Activated T-cell treated with anti-CD3 and anti-CD28 coated beads for 4 hours (primary cell): ENCODE measurements at places on chromosomes 13 and 19.

DNA sequence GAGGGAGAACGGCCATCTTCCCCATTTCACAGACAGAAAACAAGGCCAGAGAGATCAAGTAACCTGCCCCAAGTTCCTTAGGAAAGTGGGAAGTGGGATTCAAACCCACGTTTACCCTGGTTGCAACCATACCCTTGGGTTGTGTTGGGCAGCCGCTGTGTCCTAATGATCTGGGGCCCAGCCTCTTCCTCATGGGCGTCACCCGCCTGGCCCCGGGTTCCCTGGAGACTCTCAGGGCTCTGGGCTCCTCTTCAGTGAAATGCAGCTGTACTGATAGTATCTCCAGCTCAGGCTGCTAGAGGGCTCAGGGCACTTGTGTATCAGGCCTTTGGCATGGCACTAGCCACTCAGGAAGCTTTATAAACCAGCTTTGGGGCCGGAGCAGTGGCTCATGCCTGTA, 9.8 kb downstream of the TMED1 start:
- no peak for DNase-seq

DNA sequence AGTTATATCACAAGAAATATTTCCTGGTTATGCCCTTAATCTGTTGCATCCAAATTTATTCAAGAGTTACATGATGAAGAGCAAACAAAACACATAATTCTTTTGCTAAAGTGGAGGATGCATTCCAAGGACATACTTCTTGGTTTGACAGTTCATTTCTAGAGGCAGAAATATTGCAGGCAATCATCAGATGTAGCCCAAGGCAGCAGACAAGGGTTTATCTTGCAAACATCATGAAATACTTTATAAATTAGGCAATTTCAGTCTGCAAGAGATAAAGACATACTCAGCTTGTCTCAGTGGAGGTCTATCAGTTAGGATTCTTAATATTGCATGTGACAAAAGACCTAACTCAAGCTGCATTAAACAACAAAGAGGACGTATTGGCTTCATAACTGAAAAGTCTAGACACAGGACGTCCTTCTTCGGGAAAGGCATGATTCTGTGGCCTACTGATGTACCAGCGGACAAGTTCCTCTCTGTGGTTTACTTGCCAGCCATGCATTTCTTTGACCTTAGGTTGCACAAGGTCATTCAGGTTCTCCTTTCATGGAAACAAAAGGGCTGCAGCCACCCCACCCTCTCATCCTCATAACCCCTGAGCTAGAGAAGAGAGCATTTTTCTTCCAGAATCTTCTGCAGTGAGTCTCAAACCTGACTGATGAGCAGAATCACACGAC, 204.1 kb downstream of the KATNAL1 start:
- no peak for DNase-seq

DNA sequence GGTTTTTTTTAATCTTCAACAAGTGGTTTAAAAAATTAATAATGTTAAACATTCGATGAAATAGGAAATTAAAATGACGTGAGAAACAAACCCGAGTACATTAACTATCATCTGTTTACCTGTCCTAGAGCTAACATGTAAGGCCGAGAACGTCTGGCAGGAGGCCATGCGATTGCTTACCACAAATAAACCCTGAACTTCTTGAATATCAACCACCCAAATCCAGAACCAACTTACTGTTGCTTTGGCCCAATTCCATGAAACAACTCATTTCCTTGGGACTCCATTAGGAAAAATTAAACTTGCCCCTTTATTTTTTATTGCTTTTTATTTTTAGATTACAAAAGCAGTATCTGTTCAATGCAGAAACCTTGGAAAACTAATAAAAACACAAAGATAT, 228.9 kb upstream of the IRS2 start:
- no peak for DNase-seq

GRCh38 chr19:36215276-36216123, 594 bp downstream of the ZNF146 start:
- no peak for DNase-seq

- no peak for DNase-seq
These were observed 243.4 kb downstream of the NHLRC3 start for GRCh38 chr13:39281539-39282150.

GRCh38 chr19:5038631-5039271, 69.8 kb downstream of the KDM4B start:
- DNase-seq: no peak

GRCh38 chr13:41065078-41065477, 3.8 kb downstream of the WBP4 start:
- no peak for DNase-seq

- DNase-seq: no peak
These were observed 55.4 kb downstream of the KCNC3 start for GRCh38 chr19:50273821-50274220.

GRCh38 chr13:24516919-24517318, 4.3 kb upstream of the PARP4 start:
- no peak for DNase-seq

- DNase-seq: no peak
These were observed 16.4 kb downstream of the F10 start for GRCh38 chr13:113138792-113139551.
